Activated T-helper 1 cell treated with anti-CD3 and anti-CD28 coated beads, Interleukin-12 subunit alpha, Interleukin-12 subunit beta, Interleukin-2, Interleukin-4 antibody, amounts not matched to agents 30 ng/mL and 10 ng/mL and 1 ng/mL, durations not matched to agents 14 hours and 24 hours and 36 hours (primary cell): ENCODE measurements at places on chromosomes 4 and X.

DNA sequence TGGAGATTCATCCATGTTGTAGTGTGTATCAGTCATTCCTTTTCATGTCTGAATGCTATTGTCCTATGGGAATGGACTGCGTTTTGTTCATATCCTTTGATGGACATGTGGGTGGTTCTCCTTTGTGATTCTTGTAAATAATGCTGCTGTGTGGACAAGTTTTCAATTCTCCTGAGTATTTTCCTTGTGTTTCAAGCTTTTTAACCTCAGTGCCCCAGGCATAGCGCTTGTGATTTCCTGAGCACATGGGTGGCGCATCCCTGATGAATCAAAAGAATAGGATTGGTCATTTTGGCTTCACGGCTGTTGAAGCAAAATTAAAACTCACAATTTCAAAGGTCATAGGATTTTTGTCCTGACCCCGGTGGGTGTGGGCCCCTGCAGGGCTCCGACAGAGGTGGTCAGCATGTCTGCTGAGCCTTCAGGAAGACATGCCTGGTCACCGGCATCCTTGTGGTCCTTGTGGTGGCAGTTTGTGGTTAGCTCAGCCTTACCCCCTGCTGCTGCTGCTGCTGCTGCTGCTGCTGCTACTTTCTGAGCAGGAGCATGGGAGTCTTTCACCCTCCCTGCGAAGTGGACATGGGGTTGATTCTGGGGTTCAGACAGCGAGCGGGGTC lies 30.0 kb downstream of the SHROOM2 start:
- DNase-seq = no peak

GRCh38 chrX:22969411-22969810 lies 30.3 kb upstream of the DDX53 start:
- no peak for DNase-seq

DNA sequence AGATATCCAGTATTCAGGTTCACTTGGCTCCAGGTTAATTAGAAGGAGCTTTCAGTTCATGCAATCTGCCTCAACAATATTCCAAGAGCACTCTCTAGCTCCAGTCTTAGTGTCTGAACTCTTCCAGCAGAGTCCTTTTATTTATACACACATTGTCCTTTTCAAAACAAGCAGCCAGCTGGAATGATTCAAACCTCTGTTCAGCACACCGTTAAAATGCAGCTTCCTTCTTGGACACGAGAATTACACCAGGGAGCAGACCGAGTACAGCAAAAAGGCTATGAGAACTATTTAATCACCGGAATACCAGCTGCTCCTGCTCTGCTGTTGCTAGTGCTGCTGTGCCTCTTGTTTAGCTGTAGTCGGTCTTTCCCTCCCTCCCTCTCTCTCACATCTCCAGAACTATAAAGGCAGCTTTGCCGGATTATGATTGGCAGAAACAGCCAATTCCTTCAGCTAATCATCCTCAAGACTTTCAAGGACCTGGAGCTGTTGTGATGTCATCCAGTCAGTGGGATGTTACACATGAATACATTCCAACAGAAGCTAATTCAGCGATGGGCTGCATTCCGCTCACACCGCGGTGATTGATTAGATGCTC lies at the start of gene NDST4:
TSS of gene NDST4 (minus strand) at position 115 of the 601 bp plus-strand sequence. CDS start 36,584 bp downstream, outside the sequence.
- DNase-seq = no peak

GRCh38 chrX:135707880-135708279 lies 5.6 kb upstream of the CT45A1 start:
- DNase-seq = no peak

DNA sequence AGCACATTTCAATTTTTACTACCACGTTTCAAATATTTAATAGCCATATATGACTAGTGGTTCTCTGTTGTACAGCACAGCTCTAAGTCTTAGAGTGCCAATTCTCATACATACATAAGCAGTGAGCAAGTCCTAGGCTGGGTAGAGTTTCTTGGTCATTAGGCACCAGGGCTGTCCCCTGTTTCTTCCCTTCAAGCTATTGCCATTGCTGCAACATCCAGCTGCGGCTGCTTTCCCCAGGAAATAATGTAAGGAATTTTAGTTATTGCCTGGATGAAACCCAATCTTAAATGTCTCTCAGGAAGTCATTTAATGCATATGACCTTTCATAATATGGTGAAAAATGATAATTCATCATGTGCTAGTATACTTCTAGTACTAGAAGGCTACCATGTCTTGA lies 74.1 kb upstream of the PPP3CA start:
- no peak for DNase-seq

- DNase-seq = no peak
These were observed 13.2 kb downstream of the BCOR start for GRCh38 chrX:40084471-40085101.

DNA sequence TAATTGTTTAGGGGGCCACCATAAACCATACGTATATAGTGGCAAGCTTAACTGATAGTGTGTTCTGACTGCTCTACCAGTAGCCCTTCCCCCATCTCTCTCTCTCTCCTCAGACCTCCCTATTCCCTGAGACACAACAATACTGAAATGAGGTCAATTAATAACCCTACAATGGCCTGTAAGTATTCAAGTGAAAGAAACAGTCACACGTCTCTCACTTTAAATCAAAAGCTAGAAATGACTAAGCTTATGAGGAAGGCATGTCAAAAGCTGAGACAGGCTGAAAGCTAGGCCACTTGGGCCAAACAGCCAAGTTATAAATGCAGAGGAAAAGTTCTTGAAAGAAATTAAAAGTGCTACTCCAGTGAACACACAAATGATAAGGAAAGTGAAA lies 78.0 kb downstream of the PRDM5 start:
- DNase-seq = no peak

DNA sequence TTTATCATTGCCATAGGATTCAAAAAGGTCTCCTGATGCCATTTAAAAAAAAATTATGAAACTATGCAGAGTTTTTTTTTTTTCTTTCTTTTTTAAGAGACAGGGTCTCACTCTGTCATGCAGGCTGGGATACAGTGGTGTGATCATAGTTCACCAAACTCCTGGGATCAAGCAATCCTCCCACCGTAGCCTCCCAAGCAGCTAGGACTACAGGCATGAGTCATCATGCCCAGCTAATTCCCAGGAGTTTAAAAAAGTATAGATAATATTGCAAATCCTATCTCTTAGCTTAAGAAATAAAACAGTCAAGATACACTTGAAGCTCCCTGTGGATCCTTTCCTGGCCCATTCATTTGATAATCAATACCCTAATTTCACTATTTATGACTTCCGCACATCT lies 58.6 kb upstream of the PRSS48 start:
- DNase-seq = no peak

DNA sequence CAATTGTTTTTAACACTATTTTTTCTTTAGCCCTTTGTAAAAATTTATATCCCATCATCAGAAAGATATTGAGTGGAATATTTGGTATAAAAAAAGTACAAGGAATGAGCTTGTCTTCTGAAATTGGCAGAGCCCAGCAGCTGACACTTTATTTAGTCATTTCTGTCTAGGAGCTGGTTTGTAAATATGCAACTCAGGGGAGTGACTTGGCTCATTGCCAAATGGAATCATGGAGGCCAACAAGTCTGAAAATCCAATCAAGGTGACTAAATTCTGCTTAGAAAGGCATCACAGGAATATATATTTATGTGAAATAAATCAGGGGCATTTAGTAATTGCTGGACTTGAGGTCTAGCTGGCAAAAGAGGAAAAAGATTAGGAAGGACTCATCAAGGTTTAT lies 74.4 kb downstream of the OTC start:
- no peak for DNase-seq

DNA sequence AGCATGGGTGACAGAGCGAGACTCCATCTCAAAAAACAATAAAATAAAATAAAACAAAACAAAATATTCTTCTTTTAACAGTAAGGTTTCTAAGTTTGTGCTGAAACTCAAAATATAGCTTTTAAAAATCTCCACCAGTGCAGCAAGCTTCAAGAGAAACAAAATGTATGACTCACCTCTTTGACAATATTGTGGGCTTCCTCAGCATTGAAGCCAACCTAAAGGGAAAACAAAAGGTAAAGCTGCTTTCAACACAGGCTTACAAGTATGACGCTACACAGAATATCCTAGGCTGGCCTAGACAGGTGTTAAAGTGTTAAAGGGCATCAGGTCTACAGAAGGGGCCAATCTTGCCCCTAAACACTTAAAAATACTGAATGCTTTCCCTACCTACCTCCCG lies 1.2 kb downstream of the DYNLT3 start:
- DNase-seq = peak; percentile 2

- DNase-seq = no peak
These were observed 47.9 kb downstream of the CXCL1 start for GRCh38 chr4:73917081-73917501.

DNA sequence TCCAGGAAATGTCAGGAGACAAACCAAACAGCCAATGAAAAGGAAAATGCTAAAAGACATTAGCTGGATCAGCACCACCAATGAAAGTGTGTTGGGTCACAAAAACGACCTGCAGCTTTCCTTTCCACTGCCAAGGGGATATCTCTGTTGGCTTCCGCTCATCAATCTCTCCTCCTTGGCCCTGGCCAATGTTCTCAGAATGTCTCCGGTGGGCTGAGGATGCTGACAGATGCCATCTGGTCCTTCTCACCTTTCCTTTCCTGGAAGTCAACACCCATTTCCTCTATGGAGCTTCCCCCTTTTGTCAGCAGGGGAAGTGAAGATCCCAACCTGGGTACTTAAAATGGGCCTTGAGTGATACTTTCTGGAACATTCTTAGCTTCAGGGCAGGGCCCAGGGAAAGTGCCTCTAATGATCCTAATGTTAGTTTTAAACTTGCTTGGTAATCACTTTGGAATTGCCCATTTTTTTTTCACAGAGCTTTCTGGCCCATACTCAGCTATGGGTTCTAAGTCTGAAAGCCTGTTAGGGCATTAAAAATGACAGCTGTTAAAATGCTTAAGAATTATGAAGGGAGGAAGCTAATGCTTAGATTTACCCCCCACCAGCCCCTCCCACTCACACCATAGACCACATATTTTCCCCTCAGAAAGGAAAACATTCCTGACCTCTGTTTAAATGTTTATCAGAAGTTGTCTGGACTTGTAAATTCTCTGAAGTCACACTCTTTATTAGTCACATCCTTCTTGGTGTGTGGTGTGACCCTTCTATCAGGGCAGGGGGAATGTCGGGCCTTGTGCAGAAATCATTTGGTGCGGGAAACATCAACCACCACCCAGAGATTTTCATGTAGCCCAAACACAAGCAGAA lies 29.2 kb downstream of the IGFBP7 start:
- DNase-seq = no peak

DNA sequence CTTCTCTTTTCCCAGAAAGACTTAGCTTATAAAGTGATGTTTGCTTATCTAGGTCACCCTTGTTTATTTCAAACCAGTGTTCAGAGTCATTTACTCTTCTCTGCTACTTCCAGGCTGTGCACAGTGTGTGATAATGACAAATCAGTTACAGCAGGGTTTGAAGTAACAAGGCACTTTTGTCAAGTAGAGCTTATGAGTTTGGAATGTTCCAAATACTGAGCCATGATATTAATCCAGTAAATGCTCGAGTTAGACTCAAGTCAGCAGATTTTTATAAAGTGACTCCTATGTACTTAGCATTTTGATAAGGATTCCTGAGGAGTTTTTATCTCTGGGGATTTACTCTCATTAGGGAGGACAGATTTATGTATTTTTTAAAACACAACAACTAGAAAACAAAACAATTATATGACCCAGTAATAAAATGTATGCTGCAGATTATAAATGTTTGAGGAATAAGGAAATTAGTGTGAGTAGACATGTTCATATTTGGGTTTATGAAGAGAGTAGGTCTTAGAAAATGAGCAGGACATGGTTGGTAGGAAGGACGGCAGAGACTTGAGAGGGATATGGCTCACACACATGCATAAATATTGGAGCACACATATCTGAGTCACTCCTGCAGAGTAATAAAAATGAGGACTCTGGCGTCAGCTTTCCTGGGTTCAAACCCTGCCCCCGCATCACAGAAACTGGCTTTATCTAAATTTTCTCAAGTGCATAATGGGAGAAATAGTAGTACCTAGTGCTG lies 271.2 kb downstream of the FBXO8 start:
- DNase-seq = no peak

GRCh38 chr4:9994246-9994847 lies 26.9 kb downstream of the SLC2A9 start:
- no peak for DNase-seq

GRCh38 chr4:1478766-1479355 lies 72.6 kb upstream of the NKX1-1 start:
- no peak for DNase-seq

GRCh38 chr4:16123356-16124084 lies 39.7 kb upstream of the PROM1 start:
- no peak for DNase-seq

DNA sequence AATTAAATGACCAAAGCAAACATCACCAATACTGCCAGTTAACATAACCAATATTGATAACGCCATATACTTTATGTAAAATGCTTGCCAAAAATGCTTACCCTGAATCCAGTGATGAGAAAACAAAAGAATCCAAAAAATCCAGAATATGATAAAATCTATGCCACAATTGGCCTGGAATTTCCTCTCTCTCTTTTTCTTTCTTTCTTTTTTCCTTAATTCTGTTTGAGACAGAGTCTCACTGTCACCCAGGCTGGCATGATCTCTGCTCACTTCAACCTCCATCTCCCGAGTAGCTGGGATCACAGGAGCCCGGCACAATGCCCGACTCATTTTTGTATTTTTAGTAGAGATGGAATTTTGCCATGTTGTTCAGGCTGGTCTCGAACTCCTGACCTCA lies 9.8 kb upstream of the SLC7A11 start:
- no peak for DNase-seq

- no peak for DNase-seq
These were observed 42.7 kb upstream of the ZCCHC12 start for GRCh38 chrX:118780911-118781310.

DNA sequence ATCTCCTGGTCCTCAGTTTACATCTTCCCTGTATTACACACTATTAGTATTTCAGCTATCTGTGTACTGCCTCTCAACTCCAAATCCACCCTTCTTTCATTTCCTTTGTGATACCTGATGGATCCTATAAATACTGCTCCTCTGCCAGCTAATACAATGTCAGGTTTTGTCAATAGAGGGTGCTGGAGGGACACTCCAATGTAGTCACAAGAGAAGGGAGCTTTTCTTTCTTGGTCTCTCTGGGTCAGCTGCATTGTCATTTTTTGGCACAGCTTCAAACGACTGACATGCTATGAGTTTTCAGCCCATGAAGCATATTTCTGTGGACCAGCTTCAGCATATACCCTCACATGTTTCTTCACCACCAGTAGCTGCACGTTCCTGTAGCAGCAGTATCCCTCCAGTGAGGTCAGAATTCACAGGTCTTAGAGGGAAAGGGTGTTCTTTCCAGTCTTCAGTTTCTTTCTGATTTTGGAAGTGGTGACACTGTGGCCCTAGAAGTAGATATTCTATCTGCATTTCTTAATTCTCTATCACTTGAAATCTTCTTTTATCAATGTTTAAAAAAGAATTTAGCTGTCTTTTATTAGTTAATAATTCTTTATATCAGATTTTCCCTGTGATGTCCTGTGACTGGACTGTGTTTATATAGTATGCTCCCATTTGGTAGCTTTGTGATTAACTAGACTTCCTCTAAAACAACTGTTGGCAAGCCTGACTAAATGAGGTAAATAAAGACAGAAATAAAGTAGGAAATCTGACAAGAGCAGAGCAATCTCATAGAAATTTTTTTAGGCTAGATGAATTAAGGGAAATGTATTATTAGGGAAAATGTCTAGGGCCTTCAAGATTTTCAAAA lies 60.6 kb downstream of the GABRA2 start:
- DNase-seq = no peak
